ENCODE measurements at places on chromosomes 13 and 19.

- DNase-seq = no peak
These were observed 156.8 kb upstream of the SOX1 start for GRCh38 chr13:111909971-111910671.

DNA sequence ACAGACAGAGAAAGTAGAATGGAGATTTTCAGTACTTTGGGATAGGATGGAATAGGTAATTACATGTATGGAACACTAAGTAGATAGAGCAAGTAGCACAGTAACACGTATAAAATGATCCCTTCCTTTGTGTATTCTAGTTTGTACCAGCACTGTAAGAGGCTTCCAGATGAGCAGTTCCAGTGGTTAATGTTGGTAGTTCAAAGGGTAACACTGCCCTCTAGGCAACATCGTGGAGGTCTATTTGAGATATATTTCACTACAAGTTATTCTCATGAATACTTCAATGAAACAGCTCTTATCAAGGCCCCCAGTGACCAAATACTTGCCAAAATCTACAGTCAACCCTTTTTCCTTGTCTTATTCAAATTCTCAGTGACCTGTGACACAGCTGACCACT, 13.5 kb upstream of the ZNF563 start:
- DNase-seq = no peak

DNA sequence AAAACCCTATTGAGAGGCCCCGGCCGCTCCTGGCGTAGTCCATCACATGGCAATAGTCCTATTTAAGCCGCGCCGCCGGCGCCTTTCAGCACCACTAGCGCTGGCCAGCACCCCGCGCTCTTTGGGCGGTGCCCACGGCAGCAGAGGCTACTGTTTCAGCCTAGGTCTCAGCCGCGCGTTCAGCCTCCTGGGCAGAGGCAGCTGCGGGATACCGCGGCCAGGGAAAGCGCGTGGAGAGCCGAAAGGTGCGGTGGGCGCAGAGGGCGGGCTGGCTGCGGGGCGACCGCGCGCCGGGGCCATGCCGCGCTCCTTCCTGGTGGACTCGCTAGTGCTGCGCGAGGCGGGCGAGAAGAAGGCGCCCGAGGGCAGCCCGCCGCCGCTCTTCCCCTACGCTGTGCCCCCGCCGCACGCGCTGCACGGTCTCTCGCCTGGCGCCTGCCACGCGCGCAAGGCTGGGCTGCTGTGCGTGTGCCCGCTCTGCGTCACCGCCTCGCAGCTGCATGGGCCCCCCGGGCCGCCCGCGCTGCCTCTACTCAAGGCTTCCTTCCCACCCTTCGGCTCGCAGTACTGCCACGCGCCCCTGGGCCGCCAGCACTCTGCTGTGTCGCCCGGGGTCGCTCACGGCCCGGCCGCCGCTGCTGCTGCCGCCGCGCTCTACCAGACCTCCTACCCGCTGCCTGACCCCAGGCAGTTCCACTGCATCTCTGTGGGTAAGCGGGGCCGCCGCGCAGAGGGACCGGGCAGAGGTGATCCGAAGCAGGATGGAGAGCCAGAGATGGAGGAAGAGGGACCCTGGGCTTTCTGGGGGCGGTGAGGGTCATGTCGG, at the start of gene GSX1:
Gene GSX1 (plus strand): TSS at position 91 of the 826 bp plus-strand sequence. CDS start 208 bp downstream, at position 299.
- DNase-seq = no peak

DNA sequence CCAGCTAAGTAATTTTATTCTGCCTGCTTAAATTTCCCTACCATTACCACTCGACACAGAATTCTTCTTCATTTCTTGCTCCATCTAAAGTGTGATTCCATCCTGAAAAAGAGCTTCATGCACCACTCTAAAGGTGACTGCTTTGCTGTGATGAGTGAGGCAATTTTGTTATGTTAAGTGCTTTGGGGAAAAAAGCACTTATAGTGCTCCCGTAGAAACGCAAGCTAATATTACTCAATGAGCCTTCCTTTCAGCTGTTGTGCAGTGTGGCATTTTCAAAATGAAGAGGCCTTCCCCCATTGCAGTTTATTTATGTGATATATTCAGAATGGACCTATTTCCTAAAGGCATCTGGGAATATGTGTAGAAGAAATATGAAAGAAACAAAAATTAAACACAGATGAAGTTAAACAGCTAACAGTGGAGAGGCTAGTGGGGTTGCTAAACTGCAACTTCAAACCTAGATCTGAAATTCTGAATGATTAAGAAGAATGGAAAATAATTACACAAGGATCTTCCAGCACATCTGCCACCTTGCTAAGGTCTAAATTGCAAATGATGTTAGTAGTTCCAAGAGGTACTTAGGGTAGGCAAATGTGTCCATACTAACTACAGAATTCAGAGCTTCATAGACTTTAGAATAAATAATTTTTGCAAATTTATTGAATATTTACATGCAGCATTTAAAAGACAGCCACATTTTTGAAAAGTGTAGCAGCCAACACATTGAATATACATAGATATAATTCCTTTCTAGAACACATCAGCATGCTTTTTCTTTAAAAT, 211.7 kb downstream of the DCT start:
- no peak for DNase-seq

GRCh38 chr13:30224732-30225131, 82.6 kb downstream of the KATNAL1 start:
- no peak for DNase-seq

DNA sequence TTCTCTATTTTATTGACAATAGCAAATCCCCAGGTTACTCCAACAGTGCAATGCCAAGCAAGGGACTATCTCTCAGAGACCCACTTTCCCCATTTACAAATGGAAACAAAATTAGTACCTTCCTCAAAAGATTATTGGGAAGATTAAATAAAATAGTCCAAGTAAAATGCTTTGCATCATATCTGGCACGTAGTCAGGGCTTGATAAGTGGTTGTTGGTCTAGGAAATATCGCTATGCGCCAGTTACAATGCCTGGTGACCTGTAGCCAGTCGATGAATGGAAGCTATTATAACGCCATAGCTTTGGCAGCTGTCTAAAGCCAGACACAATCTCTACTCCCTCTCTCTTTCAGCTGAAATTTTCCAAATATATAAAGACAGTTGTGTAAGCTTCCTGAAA, 220.3 kb downstream of the RAP2A start:
- no peak for DNase-seq

DNA sequence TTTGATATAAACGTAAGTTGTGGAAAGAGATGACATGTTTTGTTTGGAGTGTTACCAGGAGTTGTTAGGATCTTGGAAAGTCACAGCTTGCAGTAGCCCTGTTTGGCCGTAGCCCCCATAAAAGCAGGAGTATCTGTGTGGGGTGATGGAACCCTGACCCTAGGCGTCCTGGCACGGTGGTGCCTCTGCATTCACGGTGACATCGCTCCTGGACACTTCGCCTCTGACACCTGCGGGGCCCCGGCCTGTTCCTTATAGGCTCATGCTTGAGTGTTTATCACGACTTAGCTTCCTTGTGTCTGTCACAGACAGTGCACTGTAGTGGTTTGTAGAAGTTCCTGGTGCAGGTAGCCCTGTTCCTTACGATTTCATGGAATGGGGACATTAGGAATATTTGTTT, 74.2 kb downstream of the ATP11A start:
- DNase-seq = no peak

GRCh38 chr13:68257111-68257842, 1027.1 kb upstream of the PCDH9 start:
- DNase-seq = no peak

GRCh38 chr19:29705706-29706105, 9.4 kb downstream of the C19orf12 start:
- DNase-seq = no peak
